ENCODE measurements at places on chromosomes 7 and 10.

DNA sequence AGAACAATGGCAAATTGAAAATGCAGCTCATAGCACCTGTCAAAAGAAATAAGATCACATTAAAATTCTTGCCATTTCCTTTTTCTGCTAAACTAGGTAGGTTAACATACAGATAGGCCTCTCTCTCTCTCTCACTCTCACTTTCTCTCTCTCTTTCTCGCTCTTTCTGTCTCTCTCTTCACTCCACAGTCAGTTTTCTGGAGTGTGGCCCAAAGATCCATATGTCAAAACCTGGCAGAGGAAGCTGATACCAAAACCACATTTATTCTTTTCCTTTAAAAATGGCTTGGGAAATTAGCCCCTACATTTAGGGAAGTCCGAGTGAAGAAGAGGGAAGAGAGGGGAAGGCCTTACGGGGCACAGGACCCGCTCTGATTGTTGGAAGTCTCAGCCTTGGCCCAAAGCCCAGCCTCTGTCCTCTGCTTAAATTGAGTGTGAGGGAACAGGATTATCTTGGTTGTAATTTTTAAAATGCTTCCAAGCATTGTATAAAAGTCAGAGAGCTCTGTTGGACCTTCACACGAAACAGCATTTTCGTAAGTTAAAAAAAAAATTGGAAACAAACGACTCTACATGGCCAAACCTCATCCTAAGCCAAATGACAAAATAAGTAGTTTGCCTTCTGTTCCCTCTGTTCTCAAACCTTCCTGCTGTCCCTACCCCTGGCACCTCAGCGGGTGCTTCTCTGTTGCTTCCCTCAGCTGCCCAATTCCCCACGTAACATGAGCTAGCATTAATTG lies 83.2 kb downstream of the FRMD4A start:
- DNase-seq, result no peak

DNA sequence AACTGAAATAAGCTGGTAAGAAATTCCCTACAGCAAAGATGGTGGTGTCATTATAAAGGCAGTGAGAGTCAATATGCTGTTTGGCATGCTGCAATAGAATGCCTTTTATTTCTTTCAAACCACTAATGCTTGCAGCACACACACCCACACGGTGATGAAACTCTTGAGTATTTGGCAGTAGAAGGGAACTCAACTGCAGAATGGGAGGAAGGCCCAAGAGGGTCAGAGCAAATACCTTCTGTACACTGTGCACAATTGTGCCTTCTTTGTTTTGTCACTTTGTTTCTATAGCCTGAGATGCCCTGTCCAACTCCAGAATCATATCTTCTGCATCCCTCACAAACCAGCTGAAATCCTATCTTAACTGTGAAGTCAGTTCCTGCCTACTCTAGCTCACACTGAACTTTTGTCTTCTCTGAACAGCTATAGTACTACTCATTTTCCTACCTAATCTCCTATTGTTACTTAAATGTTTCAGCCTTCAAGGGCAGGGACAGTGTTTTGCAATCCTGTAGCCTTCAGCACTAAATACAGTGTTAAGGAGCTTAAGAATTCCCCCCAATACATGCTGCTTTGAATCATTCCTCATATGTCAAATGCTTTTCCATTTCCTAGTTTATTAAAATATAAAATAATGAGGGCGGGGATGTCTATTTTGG lies 22.2 kb downstream of the MMS19 start:
- DNase-seq, result no peak

DNA sequence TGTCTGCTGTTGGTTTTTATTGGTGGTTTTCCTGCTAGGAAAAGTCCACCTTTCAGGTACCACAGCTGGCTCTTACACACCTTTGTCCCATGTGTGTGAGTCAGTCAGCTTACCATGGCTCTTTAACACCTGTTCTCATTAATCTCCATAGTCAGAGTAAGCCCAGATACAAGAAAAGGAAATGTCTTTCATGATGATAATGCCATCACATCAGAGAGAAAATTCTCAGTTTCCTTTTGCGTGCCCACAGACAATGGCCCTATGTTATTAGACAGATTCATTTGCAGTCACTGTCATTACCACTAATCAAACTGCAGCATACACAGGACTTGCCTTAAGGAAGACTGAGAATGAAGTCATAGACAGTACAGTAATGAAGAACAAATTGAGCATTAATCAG lies 1583.6 kb upstream of the LRRTM3 start:
- no peak for DNase-seq

GRCh38 chr10:3265088-3265487 lies 92.5 kb upstream of the PITRM1 start:
- no peak for DNase-seq

DNA sequence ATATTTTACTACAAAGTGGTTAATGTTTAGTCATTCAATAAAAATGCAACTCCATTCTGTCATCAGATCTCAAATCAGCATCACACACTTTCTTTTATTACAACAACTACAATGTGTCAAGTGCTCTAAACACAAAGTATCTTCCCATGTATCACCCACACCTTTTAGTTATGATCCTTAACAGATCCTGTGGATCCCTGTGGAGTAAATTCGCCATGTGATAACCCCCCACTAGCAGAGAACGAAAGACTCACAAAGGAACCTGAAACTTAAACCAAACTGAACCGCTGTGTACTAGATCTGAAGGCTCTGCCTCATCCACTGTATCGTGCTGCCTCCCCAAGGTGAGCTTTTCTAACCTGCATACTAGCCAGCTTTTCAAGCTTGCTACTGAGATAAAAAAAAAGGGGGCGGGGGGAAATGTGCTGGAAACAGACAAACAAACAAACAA lies 1.7 kb downstream of the DPY19L1 start:
- peak; percentile 5 for DNase-seq

DNA sequence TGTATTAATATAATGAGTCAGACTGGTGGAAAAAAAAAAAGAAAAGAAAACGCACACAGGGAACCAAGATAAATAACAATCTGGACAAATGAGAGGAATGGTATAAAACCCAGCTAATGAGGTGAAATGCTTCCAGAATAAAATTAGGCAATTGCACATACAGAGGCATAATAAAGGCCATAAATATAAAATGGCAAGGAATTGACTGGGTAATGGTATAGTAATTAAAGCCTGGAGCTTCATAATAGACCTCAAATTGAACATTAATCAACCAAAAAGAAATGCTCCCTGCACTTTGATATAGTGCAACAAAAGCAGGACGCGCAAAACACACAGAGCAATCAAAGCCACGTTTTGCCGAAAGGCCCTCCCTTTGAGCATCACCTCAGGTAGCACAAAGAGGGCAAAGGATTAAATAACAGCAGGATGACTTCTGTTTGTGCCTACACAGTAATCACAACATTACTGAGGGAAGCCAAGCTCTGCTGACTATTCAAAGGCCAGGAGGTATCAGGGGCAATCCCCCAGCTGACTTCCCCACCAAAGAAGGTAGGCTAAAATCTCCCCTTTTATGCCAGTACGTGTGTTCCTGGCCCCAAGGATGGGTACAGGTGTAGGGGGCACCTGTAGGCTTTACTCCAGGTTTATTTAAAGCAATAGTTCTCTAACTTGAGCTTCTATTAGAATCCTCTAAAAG lies 343.7 kb downstream of the ELMO1 start:
- DNase-seq, result no peak

GRCh38 chr10:9545073-9545472 lies 1472.6 kb upstream of the CELF2 start:
- no peak for DNase-seq

DNA sequence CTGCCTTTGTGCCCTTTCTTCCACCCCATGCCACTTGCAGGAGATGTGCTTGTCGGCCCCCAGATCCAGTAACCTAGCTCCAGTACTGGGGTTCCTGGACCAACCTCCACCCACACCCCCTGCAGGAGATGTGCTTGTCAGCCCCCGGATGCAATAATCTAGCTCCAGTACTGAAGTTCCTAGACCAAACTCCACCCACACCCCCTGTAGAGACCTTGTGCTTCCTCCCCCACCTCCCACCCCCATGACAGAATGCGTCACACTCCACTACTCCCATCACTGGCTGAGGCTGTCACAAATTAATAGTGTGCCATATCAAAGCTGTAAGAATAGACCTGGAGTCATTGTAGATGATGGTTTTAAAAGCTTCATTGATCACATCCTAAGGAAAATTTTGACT lies 185.0 kb downstream of the BICC1 start:
- no peak for DNase-seq

DNA sequence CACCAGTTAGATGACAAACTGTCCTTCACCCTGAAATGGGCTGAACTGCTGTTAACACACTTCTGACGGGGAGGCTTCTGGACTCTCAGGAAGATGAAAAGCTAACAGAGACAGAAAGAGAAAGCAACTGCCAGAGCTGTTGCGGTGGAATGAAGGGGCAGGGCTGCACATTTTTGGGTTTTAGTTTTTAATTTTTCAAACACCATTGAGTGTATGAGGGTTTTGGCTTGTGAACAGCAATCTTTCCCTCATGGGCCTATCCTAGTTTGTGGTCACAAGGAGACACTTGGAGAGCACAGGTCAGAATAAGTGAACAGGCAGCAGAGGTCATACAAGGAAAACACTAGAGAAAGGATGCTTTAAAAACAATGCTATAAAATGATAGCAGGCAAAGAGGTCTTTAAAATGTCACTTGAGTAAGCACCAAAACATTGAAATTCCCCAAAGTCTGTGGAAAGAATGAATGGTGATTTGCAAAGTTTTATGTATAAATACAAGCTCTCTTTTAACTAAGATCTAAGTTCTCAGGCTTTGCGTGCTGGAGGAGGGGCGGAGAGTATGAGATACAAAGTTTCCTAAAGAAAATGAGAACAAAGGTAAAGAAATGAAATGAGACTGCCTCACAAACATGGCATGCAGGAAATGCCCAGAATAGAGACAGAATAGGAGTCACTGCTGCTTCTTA lies 101.4 kb upstream of the GLI3 start:
- DNase-seq, result no peak

DNA sequence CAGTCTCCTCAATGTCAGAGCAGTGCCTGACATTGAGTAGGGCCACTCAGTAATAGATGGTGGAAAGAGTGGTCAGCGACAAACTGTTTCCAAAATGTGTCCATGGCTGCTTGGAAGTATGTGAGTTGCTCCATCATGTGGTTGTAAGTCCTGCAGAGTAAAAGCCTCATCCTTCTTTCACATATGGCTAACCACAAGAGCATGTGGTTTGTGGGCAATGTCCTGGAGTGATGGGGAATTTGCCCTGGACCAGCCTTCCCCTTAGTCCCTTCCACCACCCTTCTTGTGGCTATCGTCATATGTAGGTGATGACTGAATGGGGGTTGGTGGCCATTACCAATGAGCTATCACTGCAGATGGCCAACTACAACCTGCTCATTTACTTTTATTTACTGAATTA lies 33.0 kb upstream of the PLXNA4 start:
- DNase-seq, result no peak

- DNase-seq, result no peak
Observed at GRCh38 chr7:74119831-74120230, 36.2 kb downstream of the LIMK1 start.

DNA sequence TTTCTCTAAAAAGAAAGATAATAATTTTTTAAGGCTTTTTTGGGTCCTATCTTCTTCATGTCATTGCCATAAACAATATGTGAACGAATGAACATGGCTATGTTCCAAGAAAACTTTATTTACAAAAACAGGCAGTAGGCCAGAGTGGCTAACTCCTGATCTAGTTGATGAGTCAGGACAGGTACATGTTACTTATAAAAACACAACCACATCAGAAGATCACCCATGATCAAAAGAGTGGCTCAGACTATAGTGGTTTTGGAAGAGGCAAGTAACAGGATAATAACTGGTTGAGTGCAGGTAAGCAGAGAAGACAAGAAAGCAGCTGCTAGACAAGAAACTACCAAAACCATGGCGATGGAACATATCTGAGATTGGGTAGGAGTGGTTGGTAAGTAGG lies 468.7 kb downstream of the KCNMA1 start:
- DNase-seq, result no peak

DNA sequence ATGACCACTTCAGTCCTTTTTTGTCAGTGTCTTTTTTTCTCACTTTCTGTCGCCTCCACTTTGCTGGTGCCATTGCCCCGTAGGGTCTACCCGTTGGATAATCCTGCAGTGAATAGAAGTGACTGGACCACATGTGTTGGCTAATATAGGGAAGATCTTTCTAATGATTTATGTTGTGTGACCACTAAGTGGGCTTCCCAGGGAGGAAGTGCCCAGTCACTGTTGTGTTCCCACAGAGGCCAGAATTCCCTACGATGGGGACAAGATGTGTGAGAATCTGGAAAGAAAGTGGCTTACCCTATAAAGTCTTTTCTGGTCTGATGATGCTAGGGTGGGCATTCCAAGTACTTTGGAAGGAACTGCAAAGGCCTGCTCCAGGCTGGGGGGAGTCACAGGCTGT lies 28.4 kb upstream of the SMC3 start:
- no peak for DNase-seq

DNA sequence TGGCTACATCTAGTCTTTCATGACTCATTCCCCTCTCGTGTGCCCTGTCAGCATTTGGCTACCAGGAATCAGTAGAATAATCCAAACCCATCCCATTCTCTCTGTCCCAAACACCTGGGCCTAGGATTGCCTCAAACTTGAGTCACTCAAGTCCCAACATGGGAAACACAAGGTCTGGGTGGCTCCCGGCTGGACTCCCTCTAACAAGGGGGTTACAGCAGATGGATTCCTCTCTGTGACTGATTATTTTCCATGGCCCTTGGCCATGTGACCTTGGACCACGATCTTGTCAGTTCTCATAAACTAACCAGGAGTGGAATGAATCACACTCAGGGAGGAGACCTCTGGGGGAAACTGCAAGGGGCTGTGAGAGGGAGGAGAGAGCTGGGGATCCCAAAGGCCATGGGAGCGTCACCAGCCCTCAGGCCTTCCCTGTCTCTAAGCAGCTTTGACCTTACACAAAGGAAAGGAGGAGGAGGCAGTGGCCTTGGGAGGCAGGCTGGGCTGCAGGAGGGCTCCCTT lies 533.1 kb downstream of the KCNMA1 start:
- DNase-seq, result no peak

- DNase-seq, result no peak
Observed at GRCh38 chr10:53269482-53269881, 496.9 kb upstream of the MBL2 start.

GRCh38 chr10:124212702-124213101 lies 119.3 kb upstream of the CHST15 start:
- no peak for DNase-seq

- DNase-seq, result no peak
Observed at GRCh38 chr10:110475722-110476515, 21.8 kb upstream of the DUSP5 start.

GRCh38 chr7:90599892-90600555 lies 3.9 kb downstream of the CDK14 start:
- no peak for DNase-seq

DNA sequence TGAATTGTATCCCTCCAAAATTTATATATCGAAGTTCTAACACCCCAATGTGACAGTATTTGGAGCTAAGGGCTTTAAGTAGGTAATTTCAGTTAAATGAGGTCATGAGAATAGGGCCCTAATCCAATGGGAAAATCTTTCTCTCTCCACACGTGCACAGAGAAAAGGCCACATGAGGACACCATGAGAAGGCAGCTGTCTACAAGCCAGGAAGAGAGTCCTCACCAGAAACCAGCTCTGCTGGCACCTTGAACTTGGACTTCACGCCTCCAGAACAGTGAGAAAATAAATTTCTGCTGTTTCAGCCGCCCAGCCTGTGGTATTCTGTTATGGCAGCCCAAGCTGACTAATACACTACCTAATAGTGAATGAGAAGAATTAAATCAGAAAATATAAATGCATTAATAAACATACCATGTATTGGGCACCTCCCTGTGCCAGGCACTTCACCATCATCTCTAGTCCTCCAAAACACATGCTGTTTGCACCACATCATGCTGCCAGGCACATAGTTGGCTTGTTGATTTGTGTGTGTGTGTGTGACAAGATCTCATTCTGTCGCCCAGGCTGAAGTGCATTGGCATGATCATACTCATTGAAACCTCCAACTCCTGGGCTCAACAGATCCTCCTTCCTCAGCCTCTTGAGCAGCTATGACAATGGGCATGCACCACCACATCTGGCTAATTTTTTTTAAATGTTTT lies 9.1 kb upstream of the TOMM7 start:
- no peak for DNase-seq
